ENCODE measurements at places on chromosomes 6 and 20. TPM values are rescaled to one million over a fixed set of nuclear protein-coding genes. Genes with fewer than 3 reads are reported as not detected.

DNA sequence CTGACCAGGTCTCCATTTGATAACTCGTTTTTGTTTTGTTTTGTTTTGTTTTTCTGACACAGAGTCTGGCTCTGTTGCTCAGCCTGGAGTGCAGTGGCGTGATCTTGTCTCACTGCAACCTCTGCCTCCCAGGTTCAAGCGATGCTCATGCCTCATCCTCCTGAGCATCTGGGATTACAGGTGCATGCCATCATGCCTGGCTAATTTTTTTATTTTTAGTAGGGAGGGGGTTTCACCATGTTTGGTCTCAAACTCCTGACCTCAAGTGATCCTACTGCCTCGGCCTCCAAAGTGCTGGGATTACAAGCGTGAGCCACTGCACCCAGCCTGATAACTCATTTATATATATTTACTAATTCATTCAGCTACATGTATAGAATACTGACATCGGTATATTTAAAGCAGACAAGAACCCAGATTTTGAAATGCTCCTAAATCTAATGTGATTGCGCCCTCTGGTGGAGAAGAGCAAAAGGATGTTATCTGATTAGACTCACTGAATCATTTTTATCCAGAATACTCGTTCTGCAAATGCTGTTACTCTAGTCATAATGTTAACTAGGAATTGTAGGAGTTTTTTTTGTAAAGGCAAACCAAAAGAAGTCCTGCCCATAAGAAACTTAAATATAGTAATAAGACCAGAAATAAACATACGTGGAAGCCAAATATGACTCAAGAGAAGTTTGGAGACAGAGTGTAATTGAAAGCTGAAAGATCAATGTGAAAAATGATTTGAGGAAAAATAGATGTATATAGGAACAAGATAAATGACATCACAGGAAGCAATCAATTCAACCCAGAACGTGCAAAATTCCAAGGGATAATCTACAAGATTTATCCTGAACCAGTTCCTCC is 5.3 kb upstream of the COL12A1 start:
- DNase-seq = peak; percentile 79

GRCh38 chr6:36755435-36756348 is 58.1 kb downstream of the RAB44 start:
- DNase-seq = no peak

DNA sequence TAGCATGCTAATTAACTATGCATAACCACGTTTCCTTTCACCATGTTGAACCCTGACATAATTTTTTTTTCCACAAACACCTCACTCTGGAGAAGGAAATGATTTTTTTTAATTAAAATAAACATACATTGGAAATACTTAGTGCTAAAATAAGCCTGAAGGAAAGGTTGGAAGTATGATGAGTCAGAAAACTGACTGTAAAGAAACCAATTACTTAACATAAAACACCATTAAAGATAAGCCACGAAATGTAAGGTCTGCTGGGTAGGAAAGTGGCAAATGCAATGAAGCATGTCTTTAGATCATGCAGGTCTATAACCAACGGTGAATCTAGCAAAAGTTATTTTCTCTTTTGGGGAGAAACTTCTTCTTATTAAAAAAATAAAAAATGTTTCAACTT is 47.5 kb downstream of the OPRM1 start:
- DNase-seq = no peak

GRCh38 chr6:143279385-143279784 is 171.1 kb downstream of the ADAT2 start:
- no peak for DNase-seq

MYBL2 gene
- polyA plus RNA-seq = 10.9 TPM

Data from muscle of arm (tissue), 14 donors.